ENCODE measurements at places on chromosomes 3 and 15. TPM values are rescaled to one million over a fixed set of nuclear protein-coding genes. Genes with fewer than 3 reads are reported as not detected.
A peak's percentile ranks its signal among the peaks of the same experiment; 100 is the strongest.

The GOLGA6L7 gene
- not detected for total RNA-seq

DNA sequence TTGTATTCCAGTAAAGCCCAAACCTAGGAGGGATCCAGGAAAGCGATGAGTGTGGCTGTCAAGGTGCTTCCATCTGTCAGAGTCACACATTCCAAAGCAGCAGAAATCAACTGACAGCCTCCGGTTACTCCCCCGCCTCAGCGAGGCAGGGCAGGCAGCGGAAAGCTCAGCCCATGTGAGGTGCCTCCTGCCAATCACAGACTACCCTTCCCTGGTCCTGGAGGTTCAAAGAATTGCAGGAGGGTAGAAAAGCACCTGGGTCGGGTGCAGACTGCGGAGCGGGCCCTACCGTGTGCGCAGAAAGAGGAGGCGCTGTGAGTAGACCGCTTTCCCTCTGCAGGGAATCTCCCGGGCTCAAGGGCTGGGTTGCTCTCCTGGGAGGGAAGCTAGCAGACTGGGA, at the start of gene UPK1B:
Gene UPK1B (plus strand): TSS at position 274 of the 400 bp plus-strand sequence. CDS start 13,144 bp downstream, outside the sequence.
- DNase-seq: no peak

DNA sequence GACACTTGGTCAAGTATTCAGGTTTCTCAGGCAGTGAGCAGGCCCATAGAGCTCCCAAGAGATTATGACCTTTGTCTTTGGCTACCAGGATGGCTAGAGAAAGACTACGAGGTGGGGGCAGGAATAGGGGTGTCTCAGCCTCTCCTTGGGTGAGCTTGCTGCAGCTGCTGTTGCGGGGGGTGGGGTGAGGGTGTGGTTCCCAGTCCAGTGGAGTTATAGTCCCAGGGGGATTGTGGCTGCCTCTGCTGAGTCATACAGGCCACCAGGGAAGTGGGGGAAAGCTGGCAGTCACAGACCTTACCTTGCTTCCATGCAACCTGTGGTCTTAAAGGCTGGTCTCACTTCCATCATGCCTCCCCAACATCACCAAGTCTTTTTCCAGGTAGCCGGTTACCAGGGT, 31.7 kb downstream of the ATP2C1 start:
- no peak for DNase-seq

The PLA2G4E gene
- not detected for total RNA-seq

GRCh38 chr15:90654233-90655136, 62.7 kb upstream of the BLM start:
- no peak for DNase-seq

The SOX14 gene
- not detected for total RNA-seq

GRCh38 chr3:193573403-193574191, 18.9 kb upstream of the ATP13A4 start:
- DNase-seq: no peak

- DNase-seq: no peak
Measured at GRCh38 chr15:52392008-52392687, 96.5 kb upstream of the MYO5C start.

- DNase-seq: no peak
Measured at GRCh38 chr3:171164067-171164465, 137.5 kb upstream of the SLC2A2 start.

DNA sequence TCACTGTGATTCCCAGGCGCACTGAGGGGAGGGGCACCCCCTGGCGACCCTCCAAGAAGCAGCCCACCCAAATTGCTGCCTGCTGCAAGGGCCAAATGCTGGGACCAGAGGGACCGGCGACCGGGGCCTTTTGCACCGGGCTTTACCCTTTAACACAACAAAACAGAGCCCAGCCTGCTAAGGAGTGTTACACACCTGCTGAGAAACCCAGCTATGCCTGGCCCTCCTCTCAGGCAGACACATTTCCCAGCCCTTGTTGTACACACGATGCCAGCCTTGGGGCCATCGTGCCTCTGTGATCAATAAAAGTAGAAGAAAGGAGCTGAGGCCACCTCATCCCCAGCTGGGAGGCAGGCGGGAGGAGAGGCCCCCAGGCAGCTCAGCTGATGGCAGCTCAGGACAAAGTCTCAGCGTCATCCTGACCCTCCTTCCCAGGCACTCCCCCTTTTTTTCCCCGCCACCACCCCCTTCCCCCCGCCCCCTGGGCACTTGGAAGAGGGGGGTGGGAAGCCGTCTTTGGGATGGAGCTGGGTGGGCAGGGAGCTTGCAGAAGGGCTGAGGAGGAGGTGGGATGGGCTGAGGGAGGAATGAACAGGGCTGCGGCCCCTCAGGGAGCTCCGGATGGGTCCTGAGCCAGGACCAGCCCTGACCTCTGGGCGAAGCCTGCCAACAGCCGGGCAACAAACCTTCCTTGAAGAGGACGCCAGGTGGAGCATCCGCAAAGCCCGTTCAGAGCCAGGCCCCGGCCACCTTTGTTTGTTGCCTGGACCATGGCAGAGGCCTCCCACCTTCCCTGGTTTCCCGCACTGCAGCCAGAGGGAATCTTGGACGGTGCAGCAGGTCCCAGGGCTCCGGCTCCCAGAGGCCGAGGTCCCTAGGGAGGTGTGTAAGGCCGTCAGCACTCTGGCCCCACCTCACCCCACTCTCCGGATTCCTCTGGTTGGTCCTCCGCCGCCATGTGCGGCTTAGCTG, 45.9 kb upstream of the SEC61A1 start:
- DNase-seq: no peak

GRCh38 chr15:99732124-99732750, 1.0 kb downstream of the LYSMD4 start:
- DNase-seq: peak; percentile 11

GRCh38 chr15:93239993-93240392, 151.0 kb upstream of the RGMA start:
- no peak for DNase-seq

GRCh38 chr15:46354443-46354842, 719.6 kb downstream of the SQOR start:
- no peak for DNase-seq

The UBA7 gene
- 206 TPM for total RNA-seq

DNA sequence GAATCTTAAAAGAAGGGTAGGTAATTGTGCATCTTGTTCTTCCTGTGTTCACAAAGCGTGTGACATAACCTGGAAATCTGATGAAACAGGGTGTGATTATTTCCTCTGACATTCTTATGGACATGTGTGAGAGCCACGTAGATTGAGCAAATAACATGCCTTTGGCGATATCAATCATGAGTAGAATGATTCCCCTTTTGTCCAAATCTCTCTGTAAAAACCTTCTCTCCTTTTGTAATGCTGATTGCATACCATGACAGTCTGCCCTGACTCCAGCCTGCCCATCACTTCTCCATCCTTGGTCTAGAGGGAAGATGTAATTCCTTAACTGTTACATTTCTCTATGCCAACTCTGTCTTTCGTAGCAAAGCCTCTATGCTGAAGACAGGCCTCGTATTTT, 115.0 kb downstream of the IL5RA start:
- no peak for DNase-seq

DNA sequence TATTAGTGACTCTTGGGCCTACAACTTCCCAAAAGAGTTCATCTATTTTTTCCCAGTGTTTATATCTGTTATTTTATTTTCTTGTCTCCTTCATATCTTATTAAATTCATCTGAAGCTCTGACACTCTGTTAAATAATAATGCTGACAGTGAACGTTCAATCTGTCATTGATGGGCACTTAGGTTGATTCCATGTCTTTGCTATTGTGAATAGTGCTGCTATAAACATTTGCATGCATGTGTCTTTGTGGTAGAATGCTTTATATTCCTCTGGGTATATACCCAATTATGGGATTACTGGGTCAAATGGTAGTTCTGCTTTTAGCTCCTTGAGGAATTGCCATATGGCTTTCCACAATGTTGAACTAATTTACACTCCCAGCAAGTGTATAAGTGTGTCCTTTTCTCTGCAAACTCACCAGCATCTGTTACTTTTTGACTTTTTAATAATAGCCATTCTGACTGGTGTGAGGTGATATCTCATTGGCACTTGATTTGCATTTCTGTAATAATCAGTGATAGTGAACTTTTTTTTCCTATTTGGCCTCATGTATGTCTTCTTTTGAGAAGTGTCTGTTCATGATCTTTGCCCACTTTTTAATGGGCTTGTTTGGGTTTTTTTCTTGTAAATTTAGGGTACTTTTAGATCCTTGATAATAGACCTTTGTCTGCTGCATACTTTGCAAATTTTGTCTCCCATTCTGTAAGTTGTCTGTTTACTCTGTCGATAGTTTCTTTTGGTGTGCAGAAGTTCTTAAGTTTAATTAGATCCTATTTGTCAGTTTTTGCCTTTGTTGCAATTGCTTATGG, 122.5 kb downstream of the LEKR1 start:
- no peak for DNase-seq

GRCh38 chr15:66603301-66604179, 37.7 kb upstream of the LCTL start:
- DNase-seq: peak; percentile 69

The SNTN gene
- total RNA-seq: not detected

- no peak for DNase-seq
Measured at GRCh38 chr3:129950318-129951046, 24.0 kb upstream of the TRH start.

DNA sequence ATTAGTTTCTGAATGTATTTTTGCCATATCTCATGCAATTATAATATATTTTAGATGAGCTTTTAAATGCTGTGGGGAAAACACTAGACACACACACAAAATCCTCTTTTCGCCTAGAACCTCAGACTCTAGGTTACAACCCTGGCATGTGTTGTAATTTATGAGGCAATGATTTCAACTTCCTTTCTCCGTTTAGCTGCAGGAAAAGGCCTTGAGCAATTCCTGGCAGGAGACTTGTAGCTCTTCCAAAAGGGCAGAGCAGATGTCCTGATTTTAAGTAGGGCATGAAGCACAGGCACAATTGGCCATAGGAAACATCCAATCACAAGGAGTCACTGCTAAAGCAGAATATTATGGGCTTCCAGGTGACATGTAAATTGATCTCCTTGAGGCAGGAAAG, 82.0 kb downstream of the GPR156 start:
- DNase-seq: no peak

DNA sequence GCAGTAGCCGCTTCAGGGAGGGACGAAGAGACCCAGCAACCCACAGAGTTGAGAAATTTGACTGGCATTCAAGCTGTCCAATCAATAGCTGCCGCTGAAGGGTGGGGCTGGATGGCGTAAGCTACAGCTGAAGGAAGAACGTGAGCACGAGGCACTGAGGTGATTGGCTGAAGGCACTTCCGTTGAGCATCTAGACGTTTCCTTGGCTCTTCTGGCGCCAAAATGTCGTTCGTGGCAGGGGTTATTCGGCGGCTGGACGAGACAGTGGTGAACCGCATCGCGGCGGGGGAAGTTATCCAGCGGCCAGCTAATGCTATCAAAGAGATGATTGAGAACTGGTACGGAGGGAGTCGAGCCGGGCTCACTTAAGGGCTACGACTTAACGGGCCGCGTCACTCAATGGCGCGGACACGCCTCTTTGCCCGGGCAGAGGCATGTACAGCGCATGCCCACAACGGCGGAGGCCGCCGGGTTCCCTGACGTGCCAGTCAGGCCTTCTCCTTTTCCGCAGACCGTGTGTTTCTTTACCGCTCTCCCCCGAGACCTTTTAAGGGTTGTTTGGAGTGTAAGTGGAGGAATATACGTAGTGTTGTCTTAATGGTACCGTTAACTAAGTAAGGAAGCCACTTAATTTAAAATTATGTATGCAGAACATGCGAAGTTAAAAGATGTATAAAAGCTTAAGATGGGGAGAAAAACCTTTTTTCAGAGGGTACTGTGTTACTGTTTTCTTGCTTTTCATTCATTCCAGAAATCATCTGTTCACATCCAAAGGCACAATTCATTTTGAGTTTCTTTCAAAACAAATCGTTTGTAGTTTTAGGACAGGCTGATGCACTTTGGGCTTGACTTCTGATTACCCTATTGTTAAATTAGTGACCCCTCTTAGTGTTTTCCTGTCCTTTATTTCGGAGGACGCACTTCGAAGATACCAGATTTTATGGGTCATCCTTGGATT, at the start of gene MLH1:
Gene MLH1 (plus strand): TSS at position 193 of the 958 bp plus-strand sequence. CDS start 30 bp downstream, at position 223.
- peak; percentile 96 for DNase-seq

DNA sequence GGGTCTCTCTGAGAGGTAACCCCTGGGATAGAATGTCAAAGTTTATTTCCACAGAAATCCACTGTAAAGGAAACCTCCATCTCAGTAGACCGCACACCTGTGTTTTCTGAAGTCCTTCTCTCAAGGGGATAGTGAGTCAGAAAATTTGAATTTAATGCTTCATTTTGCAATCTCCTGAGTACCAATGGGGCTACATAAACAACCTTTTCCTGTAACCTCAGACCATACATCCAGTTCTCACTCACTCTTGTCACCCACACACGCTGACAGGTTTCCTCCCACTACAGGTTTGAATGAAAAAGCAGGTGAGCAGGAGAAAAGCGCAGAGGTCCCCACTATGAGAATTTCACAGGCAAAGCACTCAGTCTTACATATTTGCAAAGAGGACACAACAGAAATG, 165.3 kb upstream of the MCTP2 start:
- DNase-seq: no peak

DNA sequence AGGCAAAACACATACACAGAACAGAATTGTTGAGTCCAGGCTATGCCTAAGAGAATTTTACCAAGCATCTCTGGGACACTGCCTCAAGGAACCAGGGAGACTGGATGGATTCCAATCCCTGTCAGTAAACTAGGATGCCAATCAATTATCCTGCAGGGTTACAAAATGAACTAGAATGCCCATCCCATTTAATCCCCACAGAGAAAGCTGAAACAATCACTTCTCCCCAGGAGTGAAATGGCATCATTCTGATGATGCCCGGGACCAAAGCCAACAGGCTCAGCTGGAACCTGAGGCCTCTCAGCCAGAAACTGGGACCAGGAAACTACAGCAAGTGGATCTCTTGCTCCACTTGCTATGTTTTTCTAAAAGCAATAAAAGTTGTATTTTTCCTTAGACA, 130.0 kb upstream of the TJP1 start:
- no peak for DNase-seq

The SLC2A2 gene
- not detected for total RNA-seq

DNA sequence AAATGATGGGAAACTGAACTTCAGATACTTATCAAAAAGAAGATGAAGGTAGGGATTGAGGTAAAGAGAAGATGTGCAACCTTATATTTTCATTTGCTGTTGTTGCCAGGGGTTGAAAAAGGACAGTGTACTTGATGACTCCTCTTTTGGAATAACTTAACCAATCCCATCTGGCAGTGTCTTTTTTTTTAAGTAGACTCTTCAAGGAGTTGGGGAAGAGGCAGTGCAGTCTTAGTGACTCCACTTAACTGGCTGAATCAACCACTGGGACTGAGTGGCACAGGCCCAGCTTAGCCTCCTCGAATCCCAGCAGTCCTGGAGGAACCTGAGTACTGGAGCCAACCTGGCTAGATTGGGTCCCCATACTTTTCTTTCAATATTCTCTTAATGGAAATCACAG, 27.3 kb upstream of the FILIP1L start:
- no peak for DNase-seq

The SEMA7A gene
- 8.8 TPM for total RNA-seq

GRCh38 chr3:115905871-115906270, 282.6 kb downstream of the GAP43 start:
- no peak for DNase-seq

The TRH gene
- total RNA-seq: not detected

- DNase-seq: no peak
Measured at GRCh38 chr3:112610121-112610520, 30.8 kb downstream of the CCDC80 start.

The GOLGA6D gene
- 0.14 TPM for total RNA-seq

GRCh38 chr3:78781351-78781750, 986.4 kb downstream of the ROBO1 start:
- DNase-seq: no peak

Data from CD8-positive, alpha-beta T cell (primary cell).